ENCODE measurements at places on chromosomes 2 and 18.
A peak's percentile ranks its signal among the peaks of the same experiment; 100 is the strongest.

DNA sequence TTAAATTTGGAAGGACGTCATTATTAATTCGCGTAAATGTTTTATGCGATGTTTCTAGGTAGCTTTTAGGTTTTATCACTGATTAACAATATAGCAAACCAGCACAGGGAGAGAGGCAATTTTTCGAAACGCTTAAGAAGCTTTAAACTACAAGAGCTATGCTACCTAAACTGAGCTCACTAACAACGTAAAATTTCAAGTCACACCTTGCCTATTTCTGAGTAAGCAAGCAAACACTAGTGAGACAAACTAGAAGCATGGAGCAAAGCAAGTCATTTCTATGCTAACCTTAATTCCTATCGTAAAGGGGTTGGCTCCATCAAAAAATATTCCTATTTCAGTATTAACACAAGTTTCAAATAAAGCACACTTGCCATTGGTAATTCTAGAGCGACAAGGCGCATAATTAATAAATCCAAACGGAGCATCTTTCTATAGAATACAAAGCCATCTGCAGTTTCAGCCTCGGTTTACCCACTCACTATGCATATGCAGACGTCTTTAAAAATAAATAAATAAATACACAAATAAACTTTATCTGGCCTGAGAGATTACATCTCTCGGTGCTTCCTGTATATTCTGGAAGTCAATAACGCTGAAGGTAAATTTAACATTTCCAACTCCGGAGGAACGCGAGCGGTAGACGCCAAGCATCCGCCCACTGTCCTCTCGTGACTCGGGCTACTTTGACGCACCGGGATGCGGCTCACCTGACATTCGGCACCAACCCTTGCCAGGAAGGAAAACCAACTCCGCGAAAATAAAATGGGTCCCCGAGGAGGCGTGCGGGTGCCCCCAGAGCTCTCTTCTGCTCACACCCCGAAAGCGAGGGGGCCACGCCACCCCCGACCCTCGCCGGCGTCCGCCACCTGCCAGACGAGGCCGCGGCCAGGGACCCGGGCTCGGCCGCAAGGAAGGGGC, 947 bp downstream of the ITSN2 start:
- DNase-seq, result no peak

DNA sequence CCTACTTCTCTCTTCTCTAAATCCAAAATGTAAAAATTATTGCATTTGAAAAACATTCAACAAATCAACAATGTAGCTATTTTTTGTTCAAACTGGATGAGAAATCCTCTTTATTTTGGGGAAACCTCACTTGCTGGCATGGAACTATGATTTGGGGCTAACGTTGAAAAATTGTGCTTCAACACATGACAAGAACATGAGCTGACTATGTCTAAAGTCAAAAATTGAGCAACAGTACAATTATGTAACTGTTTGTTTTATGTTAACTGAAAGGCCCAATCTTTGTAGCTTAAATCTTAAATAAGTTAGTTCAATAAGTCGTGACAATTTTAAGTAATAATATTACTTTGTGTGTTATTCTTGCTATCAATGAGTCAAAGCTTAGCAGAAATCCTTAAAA, 67.3 kb downstream of the TMEFF2 start:
- DNase-seq, result peak; percentile 16

GRCh38 chr2:158407031-158407430, 49.5 kb downstream of the CCDC148 start:
- DNase-seq, result no peak

GRCh38 chr18:35983818-35984217, 11.3 kb downstream of the RMP24 start:
- peak; percentile 44 for DNase-seq

GRCh38 chr18:40013001-40013609, 1941.9 kb upstream of the PIK3C3 start:
- peak; percentile 54 for DNase-seq

DNA sequence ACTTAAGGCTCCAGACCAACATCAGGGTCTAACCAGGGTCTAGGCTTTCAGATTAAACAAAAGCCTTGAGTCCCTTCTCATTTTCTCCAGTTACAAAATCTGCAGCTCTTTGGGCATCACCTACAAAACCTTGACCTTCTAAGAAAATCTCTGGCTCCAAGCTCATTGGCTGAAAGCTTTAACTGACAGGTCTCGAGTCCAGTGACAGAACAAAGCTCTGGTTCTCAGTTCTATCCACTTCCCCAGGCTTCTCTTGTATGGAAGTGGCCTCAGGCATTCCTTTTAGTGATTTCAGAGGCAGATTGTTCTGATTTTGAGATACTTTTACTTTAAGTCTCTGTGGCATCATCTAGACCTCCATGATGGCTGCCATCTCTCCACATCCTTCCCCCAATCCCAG, 11.3 kb downstream of the SIX2 start:
- no peak for DNase-seq
